HS-27A (cell line): ENCODE measurements at places on chromosomes 3 and 15.

- no peak for DNase-seq
Observed at GRCh38 chr3:134369231-134369741, 5.0 kb downstream of the AMOTL2 start.

GRCh38 chr3:123353850-123354233 lies 95.0 kb downstream of the ADCY5 start:
- no peak for DNase-seq

GRCh38 chr3:27789420-27789819 lies 67.3 kb upstream of the EOMES start:
- DNase-seq, result no peak

- peak; percentile 71 for DNase-seq
Observed at GRCh38 chr3:101065962-101066361, 72.7 kb upstream of the ABI3BP start.

DNA sequence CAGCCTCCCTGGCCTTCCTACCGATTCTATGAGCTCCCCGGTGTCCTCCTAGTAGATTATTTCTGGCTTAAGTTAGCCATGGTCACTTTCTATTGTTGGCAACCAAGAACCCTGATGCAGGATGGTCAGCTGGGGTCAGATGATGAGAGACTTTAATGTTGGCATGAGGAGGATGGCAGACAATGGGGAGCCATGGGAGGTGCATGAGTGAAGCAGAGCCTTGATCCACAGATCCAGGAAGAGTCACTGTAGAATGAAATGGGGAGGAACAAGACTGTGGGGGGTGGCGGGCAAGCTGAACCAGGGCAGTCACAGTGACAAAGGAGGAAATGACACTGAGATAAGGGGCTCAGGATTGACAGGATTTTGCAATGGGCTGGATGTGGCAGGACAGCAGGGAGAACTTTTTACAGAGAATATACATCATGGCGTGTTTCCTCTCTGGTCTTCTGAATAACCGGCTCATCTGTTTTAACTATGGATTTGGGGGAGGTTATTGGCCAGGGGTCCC lies 60.9 kb downstream of the RPLP1 start:
- DNase-seq, result no peak

- peak; percentile 31 for DNase-seq
Observed at GRCh38 chr3:167728176-167728575, 6.5 kb downstream of the PDCD10 start.

DNA sequence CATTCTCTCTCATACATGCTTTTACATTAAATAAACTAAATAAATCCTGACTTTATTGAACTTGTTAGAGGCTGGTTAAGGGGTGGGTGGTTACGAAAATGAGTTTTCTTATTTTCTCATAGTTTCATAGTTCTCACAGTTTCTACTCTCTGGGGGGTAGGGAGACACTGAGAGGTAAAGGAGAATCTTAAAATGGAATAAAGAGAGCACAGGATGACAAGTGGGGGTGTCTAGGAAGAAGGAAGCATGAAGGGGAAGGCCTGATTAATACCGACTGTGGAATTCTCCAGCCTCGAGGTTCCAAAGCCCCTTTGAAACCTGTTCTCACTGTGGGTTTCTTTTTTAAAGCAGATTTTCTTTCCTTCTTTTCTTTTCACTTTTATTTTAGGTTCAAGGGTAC lies 66.4 kb upstream of the TRA2B start:
- no peak for DNase-seq

DNA sequence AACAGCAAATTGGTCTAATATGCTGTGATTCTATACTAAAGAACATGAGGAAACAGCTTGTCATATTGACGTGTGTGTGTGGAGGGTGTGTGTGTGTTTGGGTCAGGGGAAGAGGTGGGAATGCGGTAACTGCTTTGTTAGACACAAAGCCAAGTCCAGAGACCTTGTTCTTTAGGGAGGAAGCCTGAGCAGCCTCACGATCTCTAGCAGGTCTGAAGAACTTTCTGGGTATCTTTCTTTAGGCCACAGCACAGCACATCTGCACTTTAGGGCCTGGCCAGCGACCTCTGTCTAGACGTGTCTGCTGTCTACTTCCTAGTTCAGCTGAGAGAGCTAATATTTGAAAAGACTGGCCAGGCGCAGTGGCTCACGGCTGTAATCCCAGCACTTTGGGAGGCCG lies 220.0 kb upstream of the TPRG1 start:
- no peak for DNase-seq

DNA sequence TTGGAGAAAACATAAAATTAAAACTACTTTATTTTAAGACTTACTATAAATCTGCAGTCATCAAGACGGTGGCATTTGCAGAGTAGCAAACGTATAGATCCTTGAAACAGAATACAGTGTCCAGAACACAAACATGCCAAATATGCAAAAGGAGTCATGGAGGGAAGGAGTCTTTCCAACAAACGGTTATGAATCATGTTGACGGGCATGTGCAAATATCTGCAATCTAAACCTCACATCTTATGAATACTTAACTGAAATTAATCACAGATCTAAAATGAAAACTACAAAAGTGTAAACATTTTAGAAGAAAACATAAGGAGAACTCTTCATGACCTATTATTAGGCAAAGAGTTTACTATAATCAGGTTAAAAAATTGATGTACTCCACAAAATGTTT lies 69.4 kb downstream of the TFRC start:
- DNase-seq, result no peak

DNA sequence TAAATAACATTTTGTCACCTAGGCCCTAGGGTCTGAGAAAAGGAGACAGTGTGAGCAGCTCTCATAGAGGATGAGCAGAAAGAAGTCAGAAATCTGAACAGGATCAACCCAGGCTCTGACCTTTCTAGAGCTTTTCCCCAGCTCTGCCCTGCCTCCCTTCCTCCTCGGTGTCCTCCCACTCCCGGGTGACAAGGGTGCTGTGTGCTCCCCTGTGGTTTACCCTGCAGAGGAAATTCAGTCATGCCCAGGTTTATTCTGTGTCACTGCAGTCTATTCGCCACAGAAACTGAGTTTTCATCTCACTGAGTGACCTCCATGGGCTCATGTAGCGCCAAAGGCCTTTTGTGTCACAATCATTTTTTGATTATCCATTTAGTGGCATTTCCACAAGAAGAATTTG lies 76.6 kb downstream of the IL12A start:
- no peak for DNase-seq

- no peak for DNase-seq
Observed at GRCh38 chr15:41950489-41950888, 21.9 kb downstream of the EHD4 start.
